ENCODE measurements at places on chromosomes 13 and 19.

DNA sequence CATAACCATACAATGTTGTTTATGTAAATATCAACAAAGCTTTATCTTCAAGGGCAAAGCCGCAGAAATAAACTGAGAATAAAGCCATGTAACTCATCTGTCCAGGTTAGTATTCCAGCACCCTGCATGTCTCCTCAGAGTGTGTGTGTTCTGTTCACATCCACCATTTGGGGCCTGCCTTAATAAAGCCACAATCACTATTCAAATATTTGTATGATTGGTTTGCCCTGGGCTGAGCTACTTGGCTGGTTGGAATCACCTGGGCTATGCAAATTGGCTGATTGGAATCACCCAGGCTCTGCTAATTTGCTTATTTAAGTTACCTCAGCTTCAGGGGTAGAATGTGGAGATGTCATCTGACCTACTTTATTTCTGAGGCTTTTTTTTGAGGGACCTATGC, 42.4 kb upstream of the ZNF737 start:
- DNase-seq, result no peak

GRCh38 chr19:616062-616700, 17.2 kb downstream of the POLRMT start:
- DNase-seq, result no peak

GRCh38 chr19:43784981-43785808, 4.4 kb upstream of the KCNN4 start:
- peak; percentile 89 for DNase-seq

DNA sequence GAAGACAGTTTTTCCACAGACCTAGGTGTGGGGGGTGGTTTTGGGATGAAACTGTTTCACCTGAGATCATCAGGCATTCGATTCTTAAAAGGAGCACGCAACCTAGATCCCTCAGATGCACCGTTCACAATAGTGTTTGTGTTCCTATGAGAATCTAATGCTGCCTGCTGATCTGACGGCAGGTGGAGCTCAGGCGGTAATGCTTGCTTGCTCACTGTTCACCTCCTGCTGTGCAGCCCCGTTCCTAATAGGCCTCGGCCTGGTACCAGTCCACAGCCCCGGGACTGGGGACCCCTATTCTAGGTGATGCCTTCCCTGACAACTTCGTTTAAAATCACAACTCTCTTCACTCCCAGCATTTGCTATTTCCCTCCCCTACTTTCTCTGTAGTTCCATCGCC, 149.6 kb downstream of the IER2 start:
- DNase-seq, result no peak

DNA sequence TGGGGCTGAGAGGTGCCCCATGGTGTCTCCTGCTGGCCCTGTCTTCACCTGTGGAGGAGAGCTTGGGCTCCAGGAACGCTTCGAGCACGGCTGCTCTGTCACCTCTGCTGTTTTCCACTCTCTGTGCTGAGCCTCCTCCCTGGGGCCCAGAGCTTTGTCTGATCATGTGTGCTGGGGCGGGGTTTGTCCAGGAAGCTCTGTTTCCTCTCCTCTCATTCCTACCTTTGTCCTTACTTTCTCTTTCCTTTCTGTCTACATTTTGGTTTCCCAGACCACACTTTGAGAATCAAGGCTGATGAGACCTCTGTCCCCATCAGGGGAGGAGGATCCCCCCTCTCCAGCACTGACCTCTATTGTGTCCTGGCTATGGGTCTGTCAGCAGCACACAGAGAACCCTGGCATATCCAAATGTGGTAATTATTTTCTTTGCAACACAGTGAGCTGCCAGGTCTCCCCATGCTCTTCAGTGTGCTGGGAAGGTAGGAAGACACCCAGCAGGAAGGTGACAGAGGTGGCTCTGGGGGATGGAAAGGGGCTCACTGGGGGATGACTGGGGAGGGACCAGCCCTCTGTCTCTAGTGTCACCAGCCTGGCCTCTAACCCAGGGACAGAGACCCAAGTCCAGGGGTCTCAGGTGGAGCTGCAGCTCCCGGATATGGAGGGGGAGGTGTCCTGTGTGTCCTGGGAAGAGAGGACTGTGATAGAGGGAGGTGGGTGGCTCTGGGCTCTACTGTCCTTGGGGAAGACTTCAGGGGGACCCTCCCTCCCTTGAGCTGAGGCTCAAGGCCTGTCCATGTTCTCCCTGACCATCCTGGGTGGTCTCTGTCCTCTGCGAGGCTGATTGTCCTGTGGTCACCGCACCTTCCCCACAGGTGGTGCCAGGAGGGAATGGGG, at the start of gene CEACAM1:
CEACAM1 (minus strand) TSS at position 128 of the 894 bp plus-strand sequence; CDS start at position 21, 107 bp downstream.
- peak; percentile 28 for DNase-seq

- no peak for DNase-seq
These were observed 254.8 kb downstream of the DCT start for GRCh38 chr13:94224670-94225069.

GRCh38 chr13:72851678-72852014, 69.7 kb downstream of the PIBF1 start:
- DNase-seq, result no peak

GRCh38 chr19:51572410-51572809, 1.3 kb downstream of the ZNF175 start:
- DNase-seq, result no peak

GRCh38 chr13:92143766-92144165, 745.3 kb downstream of the GPC5 start:
- no peak for DNase-seq

DNA sequence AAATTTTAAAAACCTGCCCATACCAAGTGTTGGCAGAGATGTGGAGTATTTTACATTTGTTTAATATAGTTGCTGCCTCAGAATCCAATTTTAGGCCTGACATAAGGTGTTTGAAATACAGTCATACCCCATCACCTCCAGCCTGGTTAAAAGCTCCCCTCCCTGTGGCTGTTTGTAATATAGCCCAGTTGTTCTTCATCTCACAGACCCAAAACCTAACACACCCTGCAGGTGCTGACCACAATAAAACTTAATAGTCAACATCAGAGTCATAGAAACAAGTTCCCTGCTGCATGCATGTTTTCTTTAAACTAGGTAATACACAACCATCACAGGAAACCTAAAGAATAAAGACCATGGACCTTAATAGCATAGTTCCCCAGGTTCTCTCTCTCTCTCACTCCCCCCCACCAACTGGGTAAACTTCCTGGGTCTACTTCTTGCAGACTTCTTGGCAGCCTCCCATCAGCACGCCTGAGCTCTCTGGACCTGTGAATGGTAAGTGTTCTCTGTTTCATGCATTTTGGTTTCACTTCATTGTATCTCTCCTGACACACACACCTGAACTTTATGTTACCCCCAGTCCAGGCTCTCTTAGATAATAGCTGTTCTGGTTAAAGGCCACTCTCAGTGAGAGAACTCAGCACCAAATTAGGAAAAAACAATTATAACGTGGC, 1369.9 kb downstream of the EFNB2 start:
- peak; percentile 4 for DNase-seq

- no peak for DNase-seq
These were observed 3.1 kb downstream of the PPP1R14A start for GRCh38 chr19:38252941-38253691.

GRCh38 chr13:33676045-33676989, 141.6 kb upstream of the RFC3 start:
- DNase-seq, result peak; percentile 42

DNA sequence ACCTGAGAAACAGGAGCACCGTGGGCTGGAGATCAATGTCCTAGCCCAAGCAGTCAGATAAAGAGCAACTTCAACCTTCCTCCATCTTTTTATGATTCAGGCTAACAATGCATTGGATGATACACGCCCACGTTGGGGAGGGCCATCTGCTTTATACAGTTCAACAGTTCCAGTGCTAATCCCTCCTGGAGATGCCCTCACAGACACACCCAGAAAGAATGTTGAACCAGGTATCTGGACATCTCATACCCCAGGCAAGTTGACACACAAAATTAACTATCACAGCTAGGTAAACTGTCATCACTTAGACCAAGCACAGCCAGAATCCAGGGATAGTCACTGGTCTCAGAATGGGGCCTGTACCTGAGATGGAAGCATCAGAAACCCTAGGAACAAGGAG, 20.6 kb upstream of the SERPINE3 start:
- DNase-seq, result no peak

GRCh38 chr19:54168174-54168917, 4.6 kb downstream of the TMC4 start:
- DNase-seq, result peak; percentile 62

DNA sequence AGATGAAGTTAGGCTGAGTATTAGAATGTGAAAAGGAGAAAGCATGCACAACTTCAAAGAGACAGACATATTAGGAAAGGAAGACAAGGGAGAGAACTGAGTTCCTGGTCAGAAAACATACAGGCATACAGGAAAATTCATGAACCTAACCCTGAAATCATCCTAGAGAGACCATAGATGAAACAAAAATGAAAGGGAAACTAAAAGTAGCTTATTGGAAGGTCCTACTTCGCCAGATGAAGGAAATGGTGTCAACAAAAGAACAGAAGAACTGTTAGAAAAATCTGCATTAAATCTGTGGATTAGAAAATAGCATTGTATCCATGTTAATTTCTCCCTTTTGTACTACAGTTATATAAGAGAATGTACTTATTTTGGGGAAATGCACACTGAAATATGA, 169.0 kb upstream of the UFM1 start:
- DNase-seq, result no peak
